Stomach (tissue), 19 donors: ENCODE measurements at places on chromosomes 11 and 22. TPM values are rescaled to one million over a fixed set of nuclear protein-coding genes. Genes with fewer than 3 reads are reported as not detected.

DNA sequence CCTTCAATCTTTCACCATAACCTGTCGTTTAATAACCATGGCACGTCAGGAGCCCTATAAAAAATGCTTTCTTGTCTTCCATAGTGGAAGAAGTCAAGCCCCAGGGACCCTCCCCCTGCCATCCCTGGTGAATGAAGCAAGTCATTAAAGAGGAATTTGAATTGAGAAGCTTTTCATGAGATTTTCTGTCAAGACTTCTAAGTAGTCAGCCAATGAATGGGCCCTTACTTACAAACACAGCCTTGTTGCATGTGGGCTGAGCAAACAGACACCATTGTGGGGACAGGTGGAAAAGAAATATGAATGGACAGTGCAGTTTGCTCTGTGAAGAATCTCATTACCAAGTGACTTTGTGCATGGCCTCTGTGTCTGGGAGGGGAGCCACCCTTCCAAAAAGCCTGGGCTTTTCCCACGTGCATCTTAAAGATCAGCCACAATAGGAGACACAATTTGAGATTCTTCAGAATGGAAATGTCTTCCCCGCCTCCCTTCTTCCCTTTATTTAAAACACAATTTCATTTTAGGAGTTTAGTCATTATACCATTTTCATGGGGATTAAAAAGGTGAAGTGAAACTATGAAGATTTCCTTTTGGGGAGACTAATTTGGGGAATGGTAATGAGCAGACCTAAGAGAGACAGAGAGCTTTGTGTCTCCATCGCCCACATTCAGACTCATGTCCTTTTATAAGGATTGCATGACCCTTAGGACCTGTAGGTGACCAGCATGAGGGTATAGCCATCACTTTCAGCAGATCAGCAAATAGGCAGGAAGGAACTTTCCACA is 152.0 kb downstream of the LRRC4C start:
- DNase-seq, result no peak

DNA sequence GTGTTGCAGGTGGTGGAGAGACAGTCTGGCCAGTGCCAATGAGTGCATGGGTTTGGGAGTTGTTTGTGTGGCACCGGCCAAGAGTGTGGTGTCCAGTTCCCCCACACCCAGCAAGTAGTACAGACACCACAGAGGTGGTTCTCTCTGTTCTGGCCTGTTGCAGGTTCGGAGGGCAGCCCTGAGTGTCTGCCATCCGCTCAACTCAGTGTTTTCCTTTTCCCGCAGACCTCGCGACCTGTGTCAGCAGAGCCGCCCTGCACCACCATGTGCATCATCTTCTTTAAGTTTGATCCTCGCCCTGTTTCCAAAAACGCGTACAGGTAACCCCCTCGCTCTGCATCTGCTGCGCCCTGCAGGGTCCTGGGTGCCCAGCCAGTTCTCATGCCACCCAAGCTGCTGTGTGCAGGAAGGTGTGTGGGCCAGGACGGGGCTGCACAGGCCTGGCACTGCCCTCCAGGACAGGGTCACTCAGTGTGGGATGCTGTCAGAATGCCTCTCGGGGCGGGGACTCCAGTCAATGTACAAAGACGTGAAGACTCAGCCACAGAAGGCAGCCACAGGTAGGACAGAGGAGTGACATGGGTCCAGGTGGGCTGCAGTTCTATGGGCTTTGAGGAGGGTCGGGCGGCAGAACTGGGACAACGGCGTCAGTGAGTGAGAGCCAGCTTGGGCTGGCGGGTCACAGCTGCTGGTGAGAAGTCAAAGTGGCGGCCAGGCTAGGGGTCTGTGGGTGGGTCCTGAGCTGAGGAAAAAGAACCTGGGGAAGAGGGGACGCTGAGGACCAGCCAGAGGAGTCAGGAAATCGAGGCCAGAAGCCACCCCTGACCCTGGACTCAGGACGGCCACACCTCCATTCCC is 15.9 kb downstream of the TANGO2 start:
- DNase-seq, result no peak

GRCh38 chr11:24575392-24575791 is 78.5 kb downstream of the LUZP2 start:
- no peak for DNase-seq

- no peak for DNase-seq
Observed at GRCh38 chr11:12485328-12485727, 108.0 kb downstream of the PARVA start.

DNA sequence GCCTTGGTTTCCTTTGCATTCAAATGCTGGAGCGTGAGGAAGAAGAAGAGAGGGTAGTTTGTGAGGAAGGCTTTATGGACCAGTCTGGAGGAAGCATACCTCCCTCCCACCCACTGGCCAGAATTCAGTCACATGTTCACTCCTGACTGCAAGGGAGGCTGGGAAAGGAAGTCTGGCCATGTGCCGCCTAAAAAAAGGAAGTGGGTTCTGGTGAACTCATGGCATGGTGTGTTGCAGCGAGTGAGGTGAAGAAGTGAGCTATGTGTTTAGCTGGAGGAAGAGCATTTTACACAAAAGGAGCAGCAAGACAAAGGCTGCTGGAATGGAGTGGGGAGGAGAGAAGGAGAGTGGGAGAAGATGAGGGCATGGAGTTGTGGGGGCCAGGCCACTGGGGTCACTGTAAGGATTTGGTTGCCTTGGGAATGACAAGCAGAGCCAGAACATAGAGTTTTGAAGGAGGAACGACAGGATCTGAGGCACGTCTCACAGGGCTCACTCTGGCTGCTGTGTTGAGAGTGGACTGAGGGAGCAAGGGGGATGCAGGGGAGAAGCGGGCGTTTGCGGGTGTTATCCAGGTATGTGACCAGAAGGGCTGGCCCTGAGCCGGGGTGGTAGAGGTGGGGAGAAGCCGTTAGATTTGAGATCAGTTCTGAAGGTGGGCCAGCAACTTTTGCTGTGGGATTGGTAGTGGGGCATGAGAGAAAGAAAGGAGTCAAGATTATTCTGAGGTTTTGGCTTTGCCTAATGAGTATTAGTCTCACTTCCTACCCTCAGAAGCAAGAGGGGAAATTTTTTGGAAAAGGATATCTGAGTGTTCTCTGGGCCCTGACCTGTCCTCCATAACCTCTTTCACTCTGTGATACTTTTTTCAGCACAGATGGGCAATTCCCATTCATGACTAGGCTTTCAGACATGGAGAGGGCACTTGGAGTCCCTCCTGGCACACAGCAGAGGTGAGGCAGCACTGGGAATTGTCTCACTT is 26.4 kb downstream of the BMAL1 start:
- no peak for DNase-seq

- DNase-seq, result peak; percentile 76
Observed at GRCh38 chr11:72684236-72684912, 10.2 kb upstream of the PDE2A start.

DNA sequence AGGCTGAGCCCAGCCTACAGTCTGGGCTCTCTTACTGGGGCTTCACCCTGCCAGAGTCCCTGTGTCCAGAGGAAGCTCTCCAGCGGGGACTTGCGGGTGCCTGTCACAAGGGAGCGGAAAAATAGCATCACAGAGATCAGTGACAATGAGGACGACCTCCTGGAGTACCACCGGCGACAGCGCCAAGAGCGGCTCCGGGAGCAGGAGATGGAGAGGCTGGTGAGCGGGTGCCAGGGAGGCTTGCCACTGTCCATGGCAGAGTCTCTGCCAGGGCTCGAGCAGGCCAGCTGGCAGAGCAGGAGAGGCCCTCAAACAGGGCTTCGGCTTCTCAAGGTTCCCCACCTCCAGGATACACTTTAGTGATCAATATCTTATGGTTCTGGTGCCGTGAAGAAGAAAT is 21.0 kb downstream of the PHLDB1 start:
- DNase-seq, result no peak

C11orf97 gene
- not detected for total RNA-seq
